CD14-positive monocyte (primary cell): ENCODE measurements at places on chromosomes 4 and X.
A peak's percentile ranks its signal among the peaks of the same experiment; 100 is the strongest.

DNA sequence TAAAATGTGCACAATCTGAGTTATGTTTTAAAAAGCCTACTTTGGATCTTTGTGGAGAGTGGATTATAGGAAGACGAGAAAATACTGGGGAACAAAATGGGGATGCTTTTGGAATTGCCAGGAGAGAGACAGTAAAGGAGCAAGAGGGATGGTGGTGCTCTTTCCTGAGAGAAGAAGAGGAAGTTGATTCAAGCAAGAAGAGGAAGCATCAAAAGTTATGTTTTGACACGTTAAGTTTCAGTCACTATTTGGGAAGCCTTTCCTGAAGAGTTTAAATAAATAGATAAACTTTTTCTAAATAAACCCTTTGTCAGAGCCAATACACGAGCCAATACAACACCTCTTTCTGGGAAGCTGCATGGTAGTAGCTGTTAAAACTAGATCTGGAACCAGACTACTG is 394.1 kb downstream of the GALNTL6 start:
- peak; percentile 5 for DNase-seq

- DNase-seq = no peak
These were observed 35.7 kb upstream of the TBC1D14 start for GRCh38 chr4:6873792-6874461.

DNA sequence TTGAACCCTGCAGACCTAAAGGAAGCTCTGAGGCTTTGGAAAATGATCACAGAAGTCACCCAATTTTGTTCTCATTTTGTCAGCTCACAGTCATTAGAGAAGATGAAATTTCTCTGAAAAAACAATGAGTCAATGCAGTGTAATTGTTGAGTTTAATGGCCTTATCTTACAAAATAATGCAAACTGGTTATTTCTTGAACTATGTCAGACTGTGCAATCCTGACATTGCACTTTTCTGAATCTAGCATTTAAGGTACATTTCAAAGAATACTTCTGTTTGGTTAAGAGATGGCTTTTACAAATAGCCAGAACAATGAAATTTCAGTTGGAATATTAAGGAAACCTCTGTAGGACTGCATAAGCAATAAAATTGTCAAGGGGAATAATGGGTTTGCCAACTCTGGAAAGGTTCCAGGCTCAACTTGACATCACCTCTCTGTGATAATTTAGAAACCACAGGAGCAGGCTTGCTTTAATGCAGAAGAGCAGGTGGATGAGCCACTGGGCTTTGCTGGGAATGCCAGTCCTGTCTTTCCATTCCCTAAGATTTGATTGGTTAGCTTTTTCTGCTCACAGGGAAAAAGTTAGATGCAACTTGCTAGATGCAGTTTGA is 222.8 kb downstream of the FRMPD4 start:
- no peak for DNase-seq

- DNase-seq = no peak
These were observed 60.3 kb downstream of the ADRA2C start for GRCh38 chr4:3826247-3827172.

DNA sequence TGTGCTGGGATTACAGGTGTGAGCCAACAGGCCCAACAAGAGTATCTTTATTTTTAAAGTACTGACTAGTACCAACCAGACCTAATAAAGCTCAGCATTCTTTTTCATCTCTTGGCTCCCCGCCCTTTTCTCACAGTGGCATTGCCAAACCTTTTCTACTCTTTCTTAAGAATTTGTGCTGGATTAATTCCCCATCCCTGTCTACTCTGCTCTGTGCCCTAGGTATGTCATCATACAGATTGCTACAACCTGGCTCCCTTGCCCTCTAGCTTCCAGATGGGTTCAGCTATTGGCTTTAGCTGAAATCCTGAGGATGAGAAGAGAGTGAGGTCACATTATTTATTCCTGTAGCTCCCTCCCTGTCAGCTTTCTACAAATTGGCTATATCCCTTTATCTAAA is 34.9 kb upstream of the CCNI start:
- no peak for DNase-seq

DNA sequence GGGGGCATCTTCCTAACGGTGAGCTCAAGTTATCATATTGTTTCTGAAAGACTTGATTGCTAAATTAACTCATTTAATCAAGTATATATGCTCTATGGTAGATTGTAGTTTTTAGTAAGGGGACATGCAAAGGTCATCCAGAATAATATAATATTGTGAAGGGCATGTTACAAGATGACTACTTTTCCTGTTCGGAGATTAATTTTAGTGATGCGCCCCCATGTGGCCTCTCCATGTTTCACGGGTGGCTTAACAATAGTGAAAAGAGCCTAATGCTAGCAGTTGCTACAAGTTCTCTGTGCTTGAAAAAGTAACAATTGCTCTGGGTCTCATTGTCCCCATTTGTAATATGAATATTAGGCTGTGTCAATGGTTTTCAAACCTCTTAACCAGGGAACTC is 12.2 kb downstream of the SMPX start:
- DNase-seq = peak; percentile 4

DNA sequence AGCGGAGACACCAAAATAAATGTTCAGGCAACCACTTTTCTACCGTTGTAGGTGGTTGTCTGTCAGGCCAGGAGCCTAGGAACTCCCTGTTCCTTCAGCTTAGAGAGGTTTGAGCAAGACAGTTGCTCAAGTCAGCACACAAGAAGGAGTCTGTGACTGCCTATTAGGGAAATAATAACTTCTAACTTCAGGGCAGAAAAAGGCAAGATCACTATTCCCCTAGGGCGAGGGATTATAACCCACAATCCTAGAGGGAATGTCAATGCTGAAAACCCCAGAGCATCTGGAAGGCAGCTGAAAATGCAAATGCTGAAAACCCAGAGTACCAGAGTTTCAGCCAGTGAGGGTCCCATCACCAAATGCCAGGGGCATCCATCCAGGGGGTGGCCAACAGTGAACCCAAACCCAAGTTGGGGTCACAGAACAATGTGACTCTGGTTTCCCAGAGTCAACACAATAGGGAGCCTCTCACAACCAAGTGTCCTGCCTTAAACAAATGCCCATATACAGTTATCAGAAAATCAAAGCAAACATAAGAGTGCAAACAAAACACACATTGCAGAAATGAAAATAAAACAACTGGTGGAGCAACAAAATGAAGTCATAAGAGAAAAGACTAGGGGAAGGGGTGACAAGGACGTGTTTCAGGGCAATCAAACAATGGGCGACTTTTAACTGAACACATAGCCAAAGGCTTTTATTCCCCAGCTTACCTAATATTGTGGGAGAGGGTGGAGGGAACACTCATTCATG is 27.6 kb downstream of the MORF4L2 start:
- DNase-seq = no peak

DNA sequence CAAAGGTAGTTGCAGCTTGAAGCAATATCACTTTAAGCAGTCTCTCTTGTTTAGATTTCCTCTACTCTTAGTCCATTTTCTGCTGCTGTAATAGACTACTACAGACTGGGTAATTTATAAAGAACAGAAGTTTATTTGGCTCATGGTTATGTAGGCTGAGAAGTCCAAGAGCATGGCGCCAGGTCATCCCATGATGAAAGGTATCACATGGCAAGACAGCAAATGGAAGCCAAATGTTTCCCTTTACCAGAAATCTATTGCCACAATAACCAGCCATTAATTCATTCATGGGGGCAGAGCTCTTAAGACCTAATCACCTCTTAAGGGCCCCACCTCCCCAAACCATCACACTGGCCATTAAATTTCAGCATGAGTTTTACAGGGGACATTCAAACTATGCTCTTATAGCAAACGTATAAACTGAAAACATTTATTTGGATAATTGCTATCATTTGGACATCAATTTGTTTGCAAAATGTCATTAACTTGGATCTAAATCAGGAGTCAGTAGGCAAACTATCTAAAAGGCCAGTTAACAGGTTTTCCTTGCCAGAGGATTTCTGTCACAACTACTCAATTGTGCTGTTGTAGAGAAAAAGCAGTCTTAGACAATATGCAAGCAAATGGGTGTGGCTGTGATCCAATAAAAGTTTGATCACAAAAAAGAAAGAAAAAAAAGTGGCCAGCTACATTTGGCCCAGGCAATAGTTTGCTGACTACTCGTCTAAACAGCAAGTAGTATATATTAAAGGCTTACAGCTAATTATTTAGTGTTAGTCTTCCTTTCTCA is 75.7 kb upstream of the GUCY1A1 start:
- DNase-seq = no peak

GRCh38 chrX:49257846-49258748 is 6.4 kb downstream of the FOXP3 start:
- DNase-seq = no peak

GRCh38 chr4:71243091-71243833 is 95.6 kb upstream of the SLC4A4 start:
- DNase-seq = peak; percentile 25

- peak; percentile 33 for DNase-seq
These were observed 52.8 kb downstream of the PPEF2 start for GRCh38 chr4:75849461-75849860.

DNA sequence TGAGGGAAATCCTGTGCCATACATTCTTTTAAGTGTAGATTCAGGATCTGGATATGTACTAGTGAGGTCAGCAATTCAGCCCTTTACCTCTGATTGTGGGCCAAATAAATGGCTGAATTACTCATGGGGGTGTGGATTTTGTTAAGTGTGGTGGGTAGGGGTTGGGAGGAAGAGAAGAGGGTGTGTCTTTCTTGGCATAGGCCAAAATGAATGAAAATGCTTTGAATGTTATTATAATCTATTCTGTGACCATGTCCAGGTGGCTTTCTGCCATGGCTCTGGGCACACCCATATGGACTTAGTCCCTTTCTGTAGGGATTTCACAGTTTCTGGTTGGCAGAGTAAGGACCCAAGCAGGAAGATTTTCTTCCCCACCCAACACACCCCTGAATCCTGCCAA is 244.3 kb downstream of the CBR4 start:
- no peak for DNase-seq

GRCh38 chr4:165610679-165611437 is 232.1 kb downstream of the CPE start:
- no peak for DNase-seq

DNA sequence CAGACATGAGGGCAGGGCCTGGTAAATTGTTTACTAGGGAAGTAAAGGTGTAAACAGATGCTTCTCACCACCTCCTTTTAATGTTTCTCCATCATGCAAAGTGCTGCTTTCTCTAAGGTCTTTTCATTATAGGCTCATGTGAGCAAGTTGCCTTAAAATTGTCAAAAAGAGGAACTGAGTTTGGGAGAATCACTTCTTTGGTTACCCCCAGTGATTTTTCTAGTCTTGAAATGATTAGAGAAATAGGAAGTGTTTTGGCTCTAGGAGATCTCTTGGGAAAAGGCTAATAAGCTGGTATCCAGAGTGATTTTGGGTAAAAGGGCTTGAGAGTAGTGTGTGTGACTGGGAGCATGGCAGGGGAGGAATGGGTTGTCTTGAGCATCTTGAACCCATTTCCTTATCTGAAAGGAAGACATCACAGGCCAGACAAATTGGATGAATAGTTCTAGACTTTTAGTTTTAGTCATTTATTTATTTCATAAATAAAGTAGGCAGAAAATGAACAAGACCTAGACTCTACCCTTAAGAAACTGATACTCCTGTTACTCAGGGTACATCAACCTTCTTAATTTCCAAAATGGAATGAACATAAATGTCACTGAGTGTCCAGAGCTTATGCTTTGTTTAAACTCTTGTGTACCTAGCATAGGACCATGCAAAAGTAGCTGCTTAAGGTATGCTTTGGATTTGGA is 14.2 kb downstream of the GRPR start:
- peak; percentile 28 for DNase-seq

DNA sequence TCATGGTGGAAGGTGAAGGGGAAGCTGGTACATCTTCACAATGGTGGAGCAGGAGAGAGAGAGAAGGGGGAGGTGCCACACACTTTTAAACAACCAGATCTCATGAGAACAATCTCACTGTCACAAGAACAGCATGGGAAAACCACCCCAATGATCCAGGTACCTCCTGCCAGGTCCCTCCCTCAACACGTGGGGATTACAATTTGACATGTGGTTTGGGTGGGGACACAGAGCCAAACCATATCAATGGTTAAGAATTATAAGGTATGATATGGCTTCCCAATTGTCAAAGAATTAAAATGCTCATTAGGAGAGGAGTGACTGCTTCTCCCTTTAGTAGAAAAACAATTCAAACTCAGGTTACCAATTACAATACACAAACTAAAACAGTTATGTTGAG is 143.3 kb downstream of the PDLIM5 start:
- DNase-seq = no peak

- DNase-seq = no peak
These were observed 6.5 kb upstream of the SLITRK4 start for GRCh38 chrX:143642426-143642825.

DNA sequence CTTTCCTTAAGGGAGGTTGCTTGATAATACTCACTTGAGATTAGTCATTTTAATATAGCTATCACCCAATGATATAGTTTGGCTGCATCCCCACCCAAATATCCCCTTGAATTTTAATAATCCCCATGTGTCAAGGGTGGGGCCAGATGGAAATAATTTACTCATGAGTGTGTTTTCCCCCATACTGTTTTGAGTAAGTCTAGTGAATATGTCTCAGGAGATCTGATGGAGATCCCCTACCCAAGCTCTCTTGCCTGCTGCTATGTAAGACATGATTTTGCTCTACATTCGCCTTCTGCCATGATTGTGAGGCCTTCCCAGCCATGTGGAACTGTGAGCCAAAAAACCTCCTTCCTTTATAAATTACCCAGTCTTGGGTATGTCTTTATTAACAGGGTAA is 539.7 kb upstream of the GRID2 start:
- DNase-seq = no peak

DNA sequence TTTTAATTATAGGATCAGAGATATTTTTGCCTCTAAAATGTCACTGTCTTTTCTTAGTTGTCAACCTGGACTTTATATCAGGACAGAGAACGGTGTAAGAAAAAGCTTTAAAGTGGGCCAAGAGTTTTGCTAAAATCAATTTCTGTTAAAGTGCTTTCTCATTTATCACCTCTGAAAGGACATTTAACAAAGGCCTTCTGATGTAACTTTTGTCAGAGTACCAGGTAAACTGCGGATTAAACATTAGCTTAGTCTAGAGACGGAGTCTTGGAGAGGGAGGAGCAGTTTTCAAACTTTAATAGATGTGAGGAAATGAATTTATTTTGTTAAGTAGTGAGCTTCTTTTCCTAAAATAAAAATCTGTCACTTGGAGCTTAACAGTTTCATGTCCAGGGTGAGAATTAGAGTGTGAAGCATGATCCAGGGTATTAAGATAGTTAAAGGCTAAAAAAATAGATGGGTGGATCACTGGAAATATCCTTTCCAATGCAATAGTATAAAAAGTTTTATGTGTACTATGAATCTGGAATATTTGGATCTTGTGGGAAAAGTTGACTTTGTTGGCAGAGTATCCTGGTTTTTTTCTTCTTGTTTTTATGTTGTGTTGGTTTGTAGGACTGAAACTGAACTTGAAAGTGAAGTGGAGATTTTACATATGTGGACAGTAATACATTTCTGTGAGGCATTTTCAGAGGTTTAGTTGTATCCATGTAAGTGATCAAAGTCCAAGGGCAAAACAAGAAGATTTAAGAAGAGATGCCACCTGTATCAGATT is 33.6 kb upstream of the BMPR1B start:
- no peak for DNase-seq

GRCh38 chrX:144219035-144219434 is 335.2 kb downstream of the UBE2NL start:
- no peak for DNase-seq

- no peak for DNase-seq
These were observed 102.2 kb downstream of the MAMLD1 start for GRCh38 chrX:150465326-150465725.
